Skeletal muscle cell (primary cell): ENCODE measurements at places on chromosomes 3 and 15.

DNA sequence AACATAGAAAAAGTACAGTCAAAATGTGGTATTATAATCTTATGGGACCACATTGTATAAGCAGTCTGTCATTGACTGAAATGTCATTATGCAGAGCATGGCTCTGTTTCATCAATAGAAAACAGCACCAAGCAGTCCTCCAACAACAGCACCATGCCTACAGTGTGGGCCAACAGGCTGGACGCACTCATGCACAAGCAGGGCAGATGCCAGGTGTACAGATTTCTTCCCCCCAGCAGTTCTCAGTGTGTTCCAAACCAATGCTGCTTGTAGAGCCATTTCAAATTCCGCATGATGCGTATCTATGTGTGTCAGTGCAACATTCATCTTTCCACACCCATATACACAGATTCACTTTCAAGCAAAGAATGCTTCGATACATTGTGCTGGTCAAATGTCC is 253.1 kb downstream of the CHL1 start:
- DNase-seq = no peak

DNA sequence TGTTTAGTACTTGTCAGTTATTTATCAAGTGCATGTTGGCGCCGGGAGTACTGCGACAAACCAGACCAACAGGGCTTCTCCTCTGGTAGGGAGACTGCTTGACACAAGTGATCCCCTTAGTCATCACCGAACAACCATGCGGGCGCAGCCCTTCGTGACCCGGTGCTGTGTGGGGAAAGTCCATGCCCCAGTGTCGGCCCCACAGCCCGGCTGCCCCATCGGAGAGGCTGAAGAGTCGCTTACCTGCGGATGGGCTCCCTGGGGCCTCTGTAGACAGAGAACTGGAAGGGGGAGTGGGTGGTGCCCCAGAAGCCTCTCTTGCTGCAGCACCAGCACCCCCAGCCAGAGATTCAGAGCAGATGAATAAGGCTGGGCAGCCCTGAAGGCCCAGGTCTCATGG is 90.3 kb upstream of the PRR23E start:
- no peak for DNase-seq

- DNase-seq = no peak
These were observed 36.1 kb upstream of the ACKR4 start for GRCh38 chr3:132561003-132561402.

GRCh38 chr15:101004986-101005747 is 86.0 kb downstream of the LRRK1 start:
- no peak for DNase-seq

DNA sequence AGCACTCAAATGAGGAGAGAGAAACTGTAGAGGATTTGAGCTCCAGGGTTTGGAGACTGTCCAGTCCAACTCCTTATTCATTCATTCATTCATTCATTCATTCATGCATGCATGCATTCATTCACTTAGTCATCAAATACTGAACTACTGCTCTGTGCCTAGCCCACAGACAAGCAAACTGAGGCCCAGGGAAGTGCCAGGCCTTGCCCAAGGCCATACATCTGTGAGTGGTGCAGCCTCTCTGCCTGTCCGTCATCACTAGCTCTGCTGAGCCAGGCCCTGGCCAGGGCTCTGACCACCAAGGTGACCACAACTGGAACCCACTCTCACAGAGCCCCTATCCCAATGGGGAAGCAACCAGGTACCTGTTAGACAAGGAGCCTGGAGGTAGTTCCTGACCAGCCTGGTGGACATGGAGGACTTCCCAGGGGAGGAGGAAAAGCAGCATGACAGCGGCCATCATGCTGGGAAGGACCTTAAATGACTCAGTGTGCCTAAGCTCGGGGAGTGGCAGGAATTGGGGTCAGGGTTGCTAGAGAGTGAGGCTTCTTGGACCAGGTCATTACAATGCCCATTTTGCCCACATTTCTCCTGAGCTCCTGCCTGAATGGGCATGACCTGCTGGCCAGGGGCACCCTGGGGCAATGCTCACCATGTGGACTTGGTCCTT is 27.5 kb upstream of the RPL29 start:
- no peak for DNase-seq

DNA sequence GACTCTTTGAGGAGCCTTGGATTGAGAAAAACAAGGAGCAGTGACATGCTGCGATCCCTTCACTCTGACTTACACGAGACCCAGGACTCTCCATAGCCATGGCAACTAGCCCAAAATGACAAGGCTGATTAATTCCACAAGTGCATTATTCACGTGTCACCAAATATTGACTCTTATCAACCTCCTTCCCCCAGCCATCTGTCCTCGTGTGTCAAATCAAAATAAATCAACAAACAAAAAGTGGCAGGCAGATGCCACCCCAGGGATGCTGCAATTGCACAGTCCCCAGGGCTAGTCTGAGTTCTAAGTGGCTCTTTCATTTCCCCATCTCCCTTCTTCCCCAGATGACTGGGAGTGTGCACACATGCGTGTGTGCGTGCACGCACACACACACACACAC is 104.9 kb downstream of the AQP9 start:
- DNase-seq = no peak

- no peak for DNase-seq
These were observed 109.3 kb downstream of the SHQ1 start for GRCh38 chr3:72738752-72739530.

DNA sequence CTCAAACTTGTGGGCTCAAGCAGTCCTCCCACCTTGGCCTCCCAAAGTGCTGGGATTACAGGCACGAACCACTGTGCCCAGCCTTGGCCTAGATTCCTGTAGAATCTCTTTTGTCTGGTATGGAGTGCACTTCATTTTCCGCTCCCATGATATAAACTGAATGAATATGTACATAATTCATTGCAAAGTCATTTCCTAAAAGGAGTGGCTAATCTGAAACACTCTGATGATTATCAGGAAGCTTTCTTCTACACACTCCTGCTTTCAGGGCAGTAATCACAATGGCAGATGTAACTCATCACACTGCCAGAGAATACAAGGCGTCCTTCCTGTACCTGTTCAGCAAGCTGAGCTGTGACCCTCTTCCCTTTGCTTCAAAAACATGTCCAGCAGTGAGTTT is 28.6 kb downstream of the RLBP1 start:
- no peak for DNase-seq

- no peak for DNase-seq
These were observed 60.9 kb upstream of the DIPK2A start for GRCh38 chr3:143910756-143911155.

- no peak for DNase-seq
These were observed 130.4 kb upstream of the SLC7A14 start for GRCh38 chr3:170716172-170716805.

- no peak for DNase-seq
These were observed 45.3 kb downstream of the TRPM7 start for GRCh38 chr15:50641318-50641717.

DNA sequence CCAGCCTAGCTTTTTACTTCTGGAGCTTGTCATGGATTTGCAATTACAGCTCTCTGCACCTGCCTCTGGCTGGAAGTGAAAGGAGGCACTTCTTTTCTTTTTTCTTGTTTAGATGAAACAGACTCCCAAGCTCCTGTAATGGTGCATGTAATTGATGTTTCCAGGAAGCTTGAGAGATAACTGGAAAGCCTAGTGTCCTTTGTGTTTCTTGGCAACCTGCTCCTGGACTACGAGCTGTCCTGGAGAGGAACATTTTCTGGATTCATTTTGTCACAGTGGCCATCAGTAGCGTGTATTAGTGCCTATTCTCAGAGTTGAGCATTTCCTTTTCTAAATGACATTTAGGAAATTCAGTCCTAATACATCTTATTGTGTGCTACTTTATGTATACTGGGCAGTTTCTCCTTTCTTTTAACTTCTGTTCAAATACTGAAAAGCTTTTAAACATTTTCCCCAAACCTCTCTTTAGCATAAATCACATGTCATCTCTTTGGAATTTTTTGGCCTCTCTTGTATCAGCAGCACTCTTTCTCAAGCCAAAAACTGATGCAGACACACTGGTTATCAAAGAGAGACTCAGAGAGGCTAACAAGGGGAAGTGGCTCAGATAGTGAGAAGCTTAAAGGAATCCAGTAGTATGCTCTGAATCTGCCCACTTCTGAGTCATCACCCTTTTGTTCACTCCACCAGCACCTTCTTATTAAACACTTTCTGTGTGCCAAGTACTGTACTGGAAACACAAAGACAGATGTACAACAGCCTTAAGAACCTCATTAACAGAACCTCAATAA is 62.6 kb upstream of the SLC2A2 start:
- DNase-seq = peak; percentile 65

GRCh38 chr15:38992930-38993329 is 428.3 kb upstream of the RASGRP1 start:
- DNase-seq = no peak

DNA sequence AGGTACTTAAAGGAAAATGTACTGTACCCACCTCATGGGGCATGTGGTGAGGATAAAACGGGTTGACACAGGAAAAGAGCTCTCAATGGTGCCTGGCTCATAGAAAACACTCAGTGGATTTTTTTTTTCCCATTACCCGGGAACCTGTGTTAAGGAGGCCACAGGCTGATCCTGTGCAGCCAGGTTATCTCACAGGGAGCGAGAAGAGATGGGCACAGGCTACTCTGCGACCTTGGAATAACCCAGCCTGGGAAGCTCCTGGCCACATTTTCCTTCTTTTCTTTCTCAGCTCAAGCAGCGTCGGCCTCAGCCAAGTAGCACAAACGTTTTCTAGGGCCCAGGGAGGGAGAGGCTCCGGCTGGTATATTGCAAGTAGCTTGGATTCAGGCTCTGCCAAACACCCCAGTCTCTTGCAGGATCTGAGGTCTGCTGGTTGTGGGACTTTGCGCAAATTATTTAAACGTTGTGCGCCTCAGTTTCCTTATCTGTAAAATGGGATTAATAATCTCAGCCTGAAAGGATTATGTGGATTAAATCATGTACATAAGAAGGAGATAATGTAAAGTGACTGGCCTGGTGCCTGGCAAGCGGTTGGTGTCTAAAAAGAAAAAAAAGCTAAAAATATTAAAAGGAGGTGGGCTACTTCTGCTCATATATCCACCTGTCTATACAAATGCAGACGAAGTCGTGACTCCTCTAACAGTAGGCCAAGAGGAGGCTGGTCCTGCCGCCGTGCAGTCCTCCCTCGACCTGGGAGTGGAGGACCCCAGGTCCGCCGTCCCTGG is 2.2 kb downstream of the FURIN start:
- DNase-seq = no peak

- DNase-seq = no peak
These were observed 14.0 kb downstream of the FAM227B start for GRCh38 chr15:49606594-49606993.

DNA sequence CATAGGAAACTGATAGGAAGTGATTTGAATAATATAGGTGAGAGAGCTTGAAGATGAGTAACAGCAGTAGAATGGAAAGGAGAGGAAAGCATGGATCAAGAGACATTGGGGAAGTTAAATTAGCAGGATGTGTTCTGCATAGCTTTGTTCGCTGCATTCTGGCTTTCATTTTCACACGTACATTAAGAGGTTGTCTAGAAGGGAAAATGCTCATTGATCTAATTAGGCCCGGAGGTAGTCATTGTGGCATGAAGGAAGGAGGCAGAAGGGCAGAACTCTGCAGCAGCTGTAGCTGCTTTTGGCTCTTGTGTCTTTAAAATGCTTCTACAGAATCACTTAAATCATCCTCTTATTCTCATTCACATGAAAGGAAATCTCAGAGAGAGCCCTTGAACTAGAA is 40.3 kb downstream of the KCNAB1 start:
- DNase-seq = no peak

DNA sequence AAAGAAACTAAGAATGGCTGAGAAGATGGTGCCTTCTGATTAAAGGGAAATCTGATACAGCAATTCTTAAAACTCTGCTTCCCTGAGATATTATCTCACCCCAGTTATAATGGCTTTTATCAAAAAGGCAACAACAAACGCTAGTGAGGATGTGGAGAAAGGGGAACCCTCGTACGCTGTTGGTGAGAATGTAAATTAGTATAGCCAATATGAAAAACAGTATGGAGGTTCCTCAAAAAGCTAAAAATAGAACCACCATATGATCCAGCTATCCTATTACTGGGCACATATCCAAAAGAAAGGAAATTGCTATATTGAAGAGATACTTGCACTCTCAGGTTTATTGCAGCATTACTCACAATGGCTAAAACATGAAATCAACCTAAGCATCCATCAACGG is 65.1 kb downstream of the GOLIM4 start:
- no peak for DNase-seq

- DNase-seq = no peak
These were observed 83.7 kb upstream of the C15orf39 start for GRCh38 chr15:75117993-75118392.

DNA sequence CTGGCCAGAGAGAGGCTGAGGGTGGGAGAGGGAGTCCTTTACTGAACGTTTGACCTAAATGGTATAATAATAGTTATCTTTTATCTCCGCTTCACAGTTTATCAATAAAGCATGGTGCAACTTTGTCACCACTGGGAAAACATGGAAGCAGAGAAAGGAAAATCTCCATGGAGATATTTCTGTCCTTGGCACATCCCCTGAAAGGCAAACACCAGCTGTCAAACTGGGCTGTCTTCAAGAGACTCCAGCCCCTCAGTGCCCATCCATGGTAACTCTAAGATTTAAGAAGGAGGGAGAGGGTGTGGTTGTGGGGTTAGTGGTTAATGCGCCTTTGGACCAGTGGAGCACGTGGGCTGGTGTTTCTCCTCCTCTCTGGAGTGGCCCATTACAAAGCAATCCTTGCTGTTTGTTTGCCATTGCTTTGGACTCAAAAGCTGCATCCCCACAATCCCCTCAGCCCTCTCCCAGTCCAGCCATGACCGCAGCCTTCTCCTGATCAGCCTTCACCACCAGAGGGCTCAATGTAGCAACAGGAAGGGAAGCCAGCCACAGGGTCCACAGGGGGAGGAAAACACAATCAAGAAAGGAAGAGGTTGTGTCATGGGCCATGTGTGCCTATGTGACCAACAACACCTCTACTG is 38.2 kb upstream of the FAM174B start:
- no peak for DNase-seq
